A172 (cell line): ENCODE measurements at places on chromosomes 13 and 19. TPM values are rescaled to one million over a fixed set of nuclear protein-coding genes. Genes with fewer than 3 reads are reported as not detected.

MISP3 gene
- 0.43 and 2.5 TPM in 2 replicates for total RNA-seq

PEG3 gene
- total RNA-seq = not detected in 2 replicates

GRCh38 chr19:5294403-5295160, 46.0 kb downstream of the PTPRS start:
- DNase-seq = no peak

DNA sequence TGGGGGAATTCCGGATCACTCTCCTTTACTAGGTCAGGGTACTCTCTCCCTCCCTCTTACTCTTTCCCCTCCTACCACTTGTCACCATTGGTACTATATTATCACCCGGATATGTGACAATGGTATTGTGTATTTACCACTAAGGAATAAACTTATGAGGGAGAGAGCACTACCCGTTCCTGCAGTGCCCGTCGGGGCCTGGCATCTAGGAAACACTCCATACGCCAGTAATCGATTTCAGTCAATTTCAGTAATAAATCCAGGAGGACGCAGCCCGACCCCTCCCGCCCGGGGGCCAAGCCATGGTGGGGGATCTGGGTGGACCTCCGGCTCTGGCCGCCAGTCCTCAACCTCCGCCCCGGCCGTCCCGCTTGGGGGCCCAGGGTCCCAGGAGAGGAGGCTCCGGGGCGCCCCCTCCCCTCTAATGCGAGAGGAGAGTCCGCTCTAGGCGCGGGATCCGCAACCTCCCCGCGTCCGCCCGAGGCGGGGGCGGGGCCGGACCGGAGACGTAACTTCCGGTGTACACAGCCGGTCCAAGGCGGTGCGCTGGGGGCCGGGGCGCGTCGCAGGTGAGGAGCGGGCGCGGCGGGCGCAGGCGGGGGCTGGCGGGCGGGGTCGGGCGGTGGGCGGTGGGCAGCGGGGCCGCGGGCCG, at the start of gene GARRE1:
TSS of gene GARRE1 (plus strand) at position 509 of the 652 bp plus-strand sequence. CDS start 45,920 bp downstream, outside the sequence.
- peak; percentile 46 for DNase-seq

GRCh38 chr13:74103196-74103595, 31.0 kb downstream of the KLF12 start:
- DNase-seq = no peak

DNA sequence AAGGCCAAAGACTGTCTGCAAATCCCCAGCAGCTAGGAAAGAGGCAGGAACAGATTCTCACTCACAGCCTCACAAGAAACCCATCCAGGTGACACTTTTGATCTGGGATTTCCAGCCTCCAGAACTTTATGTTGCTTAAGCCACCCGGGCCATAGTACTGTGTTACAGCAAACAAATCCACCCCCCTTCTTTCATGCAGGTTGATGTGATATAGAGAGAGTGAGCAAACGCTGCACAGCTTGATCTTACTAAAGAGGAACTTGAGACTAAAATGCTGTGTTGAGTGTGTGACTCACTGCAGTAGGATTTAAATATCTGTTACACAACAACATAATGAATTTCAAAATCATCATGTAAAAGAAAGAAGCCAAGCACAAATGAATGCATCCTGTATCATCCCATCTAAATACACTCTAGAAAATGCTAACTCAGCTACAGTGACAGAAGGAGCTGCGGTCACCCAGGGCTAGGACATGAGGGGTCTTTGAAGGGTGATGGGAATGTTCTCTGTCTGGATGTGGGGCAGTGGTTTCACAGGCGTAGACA, 32.2 kb downstream of the RCBTB2 start:
- peak; percentile 23 for DNase-seq

- DNase-seq = no peak
Measured at GRCh38 chr13:28477709-28477973, 17.3 kb downstream of the FLT1 start.

DNA sequence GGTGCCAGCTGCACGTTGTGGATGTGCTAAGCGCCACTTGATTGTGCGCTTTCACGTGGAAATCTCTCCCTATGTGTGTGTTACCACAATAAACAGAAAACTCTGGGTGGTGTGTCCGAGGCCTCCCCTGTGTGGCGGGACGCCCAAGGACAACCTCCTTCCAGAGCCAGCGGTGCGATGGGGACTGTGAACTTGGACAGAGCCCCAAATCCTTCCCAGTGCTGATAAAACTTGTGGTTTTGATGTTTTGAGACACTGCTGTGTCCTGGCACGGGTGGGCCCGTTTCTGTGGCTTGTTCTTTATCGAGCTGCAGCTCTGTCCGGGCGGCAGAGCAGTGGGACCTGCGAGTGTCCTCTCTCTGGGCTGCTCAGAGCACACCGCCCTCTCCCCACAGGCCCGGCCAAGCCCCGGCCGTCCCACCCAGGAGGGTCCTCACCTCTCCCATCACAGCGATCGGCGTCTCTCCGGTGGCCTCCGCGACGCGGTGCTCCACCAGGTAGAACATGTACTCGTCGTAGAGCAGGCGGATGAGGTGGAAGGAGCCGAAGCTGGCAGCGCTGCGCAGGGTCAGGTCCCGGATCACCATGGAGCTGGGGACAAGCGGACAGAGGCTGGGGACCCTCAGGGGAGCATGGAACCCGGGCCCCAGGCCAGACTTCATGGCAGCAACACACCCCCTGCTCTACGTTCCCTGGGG, 18.8 kb upstream of the RANBP3 start:
- no peak for DNase-seq

ZNF763 gene
- 1.1 TPM in 1 of 2 replicates, not detected in the other for total RNA-seq

GPATCH1 gene
- total RNA-seq = 6.5 and 8.0 TPM in 2 replicates

COPE gene
- 429 and 452 TPM in 2 replicates for total RNA-seq

TEX26 gene
- not detected in 2 replicates for total RNA-seq

GRCh38 chr13:51995677-51996551, 15.3 kb downstream of the ATP7B start:
- no peak for DNase-seq
